Stimulated activated CD8-positive, alpha-beta memory T cell treated with anti-CD3 and anti-CD28 coated beads, Interleukin-12 subunit alpha, Interleukin-12 subunit beta, amount 100 ng/mL, for 1 hour (primary cell): ENCODE measurements at places on chromosomes 7 and 10.

DNA sequence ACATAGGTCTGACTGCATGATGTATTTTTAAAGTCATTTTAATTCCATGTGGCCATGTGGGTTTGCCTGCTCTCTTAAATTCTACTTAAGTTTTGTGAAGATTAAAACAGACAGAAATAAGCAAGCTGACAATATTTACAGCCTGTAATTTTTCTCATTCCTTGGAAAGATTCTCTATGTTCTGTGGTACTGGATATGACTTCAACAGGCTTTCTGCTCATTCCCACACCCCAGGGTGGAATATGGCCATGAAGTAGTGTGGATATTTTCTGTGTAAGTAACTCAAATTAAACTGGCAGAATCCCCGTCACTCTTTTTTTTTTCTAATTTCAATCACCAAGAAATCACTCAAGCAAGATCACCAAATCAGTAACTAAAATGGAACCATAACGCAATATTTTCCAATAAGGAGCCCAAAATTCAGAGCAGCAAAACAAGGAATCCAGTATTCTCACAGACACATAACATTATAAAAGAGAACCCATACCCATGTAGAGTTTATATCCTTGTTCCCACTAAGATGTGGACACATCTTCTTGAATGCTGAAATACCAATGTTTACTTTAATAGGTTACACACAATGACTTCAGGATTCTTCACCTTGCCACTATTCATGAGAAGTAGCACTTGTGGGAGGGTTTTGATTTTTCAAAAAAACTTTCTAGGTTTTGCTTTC is 5.7 kb downstream of the HOXA5 start:
- no peak for DNase-seq

DNA sequence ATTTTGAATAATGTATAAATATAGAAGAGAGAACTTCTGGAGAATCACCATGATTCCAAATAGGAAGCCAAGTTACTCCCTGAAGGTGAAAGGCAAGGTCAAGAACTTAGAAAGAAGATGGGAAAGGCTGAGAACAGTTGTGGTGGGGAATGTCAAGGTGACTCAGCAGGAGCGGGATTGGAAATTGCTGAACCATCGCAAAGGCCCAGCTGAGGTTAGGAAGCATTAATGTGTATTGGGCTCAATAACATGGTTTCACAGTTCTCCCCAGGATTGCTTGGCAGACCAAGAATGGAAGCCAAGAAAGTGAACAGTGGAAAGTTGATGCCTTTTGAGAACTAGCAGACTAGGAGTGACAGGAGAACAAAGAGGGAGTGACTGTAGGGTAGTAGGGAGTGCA is 133.3 kb downstream of the VTI1A start:
- DNase-seq = no peak

- DNase-seq = no peak
Measured at GRCh38 chr10:74763934-74764591, 62.3 kb upstream of the KAT6B start.

DNA sequence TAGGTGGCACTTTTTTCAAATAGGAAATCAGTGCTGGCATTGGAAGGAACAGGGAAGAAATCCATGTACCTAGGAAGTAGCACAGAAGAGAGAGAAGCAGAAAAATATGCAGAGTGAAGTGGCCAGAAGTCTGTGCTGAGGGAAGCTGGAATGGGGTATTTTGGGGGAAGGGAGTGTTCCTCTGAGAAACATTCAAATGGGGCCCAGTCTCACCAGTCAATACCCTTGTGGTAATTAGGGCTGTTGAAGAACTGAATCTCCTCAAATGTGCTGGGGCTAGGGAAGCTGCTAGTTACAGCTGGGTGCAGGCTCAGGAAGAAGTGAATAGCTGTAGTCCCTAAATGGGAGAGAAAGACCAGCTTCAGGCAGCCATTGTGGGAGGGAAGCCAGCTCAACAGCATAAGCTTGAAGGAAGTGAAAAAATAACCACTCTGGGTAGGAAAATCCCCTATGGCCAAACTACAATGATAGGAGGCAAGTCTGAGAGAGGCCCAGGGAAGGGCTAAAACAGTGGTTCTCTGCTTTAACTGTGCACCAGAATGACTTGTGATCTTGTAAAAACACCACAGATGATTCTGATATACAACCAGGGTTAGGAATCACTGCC is 7.6 kb downstream of the NDST2 start:
- no peak for DNase-seq

- DNase-seq = no peak
Measured at GRCh38 chr10:96276831-96277230, 5.5 kb upstream of the BLNK start.

GRCh38 chr7:66261941-66262340 is 56.8 kb downstream of the TPST1 start:
- no peak for DNase-seq

DNA sequence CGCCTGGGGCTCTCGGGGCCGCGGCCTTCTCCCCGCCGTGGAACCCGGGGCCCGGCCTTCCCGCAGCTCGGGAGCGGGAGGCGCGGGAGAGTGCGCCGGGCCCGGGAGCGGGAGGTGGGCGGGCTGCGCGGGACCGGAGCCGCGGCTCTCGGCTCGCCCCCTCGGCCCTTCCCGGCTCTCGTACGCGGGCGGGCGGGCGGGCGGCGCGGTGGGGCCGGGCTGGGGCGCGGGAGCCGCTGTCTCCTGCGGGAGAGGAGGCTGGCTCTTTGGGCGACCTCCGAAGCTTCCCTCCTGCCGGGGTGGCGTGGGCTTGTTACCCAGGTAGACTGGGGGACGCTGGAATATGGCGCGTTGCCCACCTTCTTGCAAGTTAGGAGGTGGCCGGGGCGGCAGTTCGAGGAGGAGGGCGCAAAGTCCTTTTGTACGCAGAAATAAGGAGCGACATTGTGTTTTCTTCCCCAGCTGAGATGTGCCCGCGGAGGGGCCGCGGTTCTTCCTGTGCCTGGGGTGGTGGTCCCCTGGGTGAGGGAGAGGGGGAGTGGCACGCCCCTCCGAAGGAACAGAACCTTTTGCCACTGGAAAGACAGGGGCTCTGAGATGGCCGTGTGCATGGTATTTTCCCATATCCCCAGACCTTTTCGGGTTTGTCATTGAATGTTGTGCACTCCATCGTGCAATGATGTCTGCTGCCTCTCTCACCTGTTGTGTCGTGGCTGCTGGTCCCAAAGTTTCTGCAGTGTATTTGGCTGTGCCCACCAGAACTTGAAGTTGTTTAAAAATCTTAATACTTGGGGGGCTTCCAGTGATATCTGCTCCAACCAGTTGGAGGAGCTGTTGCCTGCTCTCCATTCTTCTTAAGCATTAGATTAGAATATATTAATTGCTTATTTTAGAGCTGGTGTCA is 844 bp downstream of the NRF1 start:
- DNase-seq = no peak

- no peak for DNase-seq
Measured at GRCh38 chr10:89388806-89389205, 3.6 kb upstream of the IFIT1 start.

DNA sequence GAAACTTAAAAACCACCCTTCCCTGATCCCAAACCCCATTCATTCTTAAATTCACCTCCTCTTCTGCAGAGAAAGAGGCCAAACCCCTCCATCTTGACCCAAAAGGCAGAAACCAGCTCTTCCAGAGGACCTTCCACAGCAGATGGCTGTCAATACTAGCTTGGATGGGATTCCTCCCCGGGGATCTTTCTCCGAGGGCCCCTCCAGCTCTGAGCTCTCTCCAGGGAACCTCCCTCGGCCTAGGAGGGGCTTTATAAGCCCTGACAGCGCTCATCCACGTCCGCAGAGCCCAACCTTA is 5.4 kb downstream of the TNRC18 start:
- DNase-seq = no peak

DNA sequence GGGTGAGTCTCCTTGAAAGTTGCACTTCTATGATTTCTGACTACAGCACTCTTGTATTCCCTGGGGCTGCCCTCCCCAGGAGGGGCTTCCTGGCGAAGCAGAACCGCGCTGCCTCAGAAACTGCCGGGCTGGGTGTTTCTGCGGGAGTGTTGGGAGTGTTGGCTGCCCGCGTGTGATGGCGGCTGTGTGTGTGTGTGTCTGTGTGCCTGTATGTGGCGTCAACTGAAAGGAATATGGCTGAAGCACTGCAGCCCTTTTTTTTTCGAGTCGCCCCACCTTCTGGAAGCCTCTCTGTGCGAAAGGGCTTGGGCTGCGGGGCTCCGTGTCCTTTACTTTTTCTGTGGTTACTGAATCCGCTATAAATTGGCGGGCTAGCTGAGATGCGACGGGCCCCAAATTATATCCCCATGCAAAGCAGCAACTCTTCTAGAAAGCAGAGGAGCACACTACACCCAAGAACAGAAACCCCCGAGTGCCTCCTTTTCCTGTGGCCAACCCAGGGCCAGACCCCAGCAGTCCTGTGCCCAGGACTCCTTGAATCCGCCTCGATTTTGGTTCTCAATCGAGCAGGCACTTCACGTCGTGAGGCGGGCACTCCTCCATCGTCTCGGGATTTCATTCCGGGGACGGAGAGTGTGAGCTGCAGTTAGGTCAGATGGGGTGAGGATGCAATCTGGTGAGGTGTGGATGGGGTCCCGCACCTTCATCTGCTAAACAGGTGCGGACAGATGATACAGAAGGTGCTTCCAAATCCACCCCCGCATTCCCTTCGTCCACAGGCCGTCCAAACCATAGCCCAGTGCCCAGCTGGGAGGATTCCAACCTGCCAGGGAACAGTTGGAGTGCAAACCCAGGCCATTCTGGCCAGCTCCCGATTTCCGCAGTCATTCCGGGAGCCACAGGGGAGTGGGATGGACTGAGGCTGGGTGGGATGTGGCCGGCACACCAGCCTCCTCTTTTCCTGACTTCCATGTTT is 22.5 kb upstream of the ZNF273 start:
- DNase-seq = no peak

GRCh38 chr10:72043016-72043834 is 45.1 kb downstream of the SPOCK2 start:
- DNase-seq = no peak

DNA sequence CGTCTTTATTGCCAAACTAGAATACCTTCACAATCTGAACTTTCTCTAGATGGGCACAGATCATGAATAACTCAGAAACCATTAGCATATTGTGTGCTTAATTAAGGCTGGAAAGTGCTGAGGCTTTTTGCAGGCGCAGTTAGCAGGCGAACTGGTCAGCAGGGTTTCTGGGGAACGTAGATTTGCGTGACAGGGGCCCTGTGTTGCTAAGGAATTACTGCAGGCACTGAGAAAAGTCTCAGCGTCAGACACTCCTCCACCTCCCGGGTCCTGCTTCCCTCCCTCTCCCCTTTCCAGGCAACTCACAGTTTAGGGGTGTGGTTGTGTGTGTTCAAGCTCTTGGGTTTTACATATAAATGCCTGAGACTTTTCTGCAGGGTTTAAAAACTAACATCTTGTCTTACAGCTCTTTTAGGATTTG is 2.2 kb downstream of the MAP3K8 start:
- no peak for DNase-seq

GRCh38 chr7:2354939-2355704 is 495 bp downstream of the EIF3B start:
- no peak for DNase-seq

GRCh38 chr10:63480237-63480636 is 14.5 kb upstream of the JMJD1C start:
- no peak for DNase-seq

- no peak for DNase-seq
Measured at GRCh38 chr7:90551036-90551435, 45.1 kb upstream of the CDK14 start.

DNA sequence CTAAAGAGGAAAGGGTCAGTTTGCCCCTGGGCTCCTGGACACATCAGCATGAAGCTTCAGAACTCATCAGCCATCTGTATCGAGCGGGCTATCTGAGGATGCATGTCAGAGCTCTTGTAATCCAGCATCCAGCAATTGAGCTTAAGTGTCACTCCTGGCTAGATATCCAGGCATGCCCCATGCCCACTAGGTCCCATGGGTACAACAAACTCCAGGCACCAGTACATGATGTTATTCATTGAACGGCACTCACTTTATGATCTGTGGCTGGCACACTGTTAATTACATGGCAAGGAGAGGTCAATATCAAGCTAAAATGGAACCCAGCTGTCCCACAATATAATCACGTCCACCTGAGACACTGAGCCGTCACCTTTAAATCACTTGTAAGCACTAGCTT is 274.2 kb downstream of the ELMO1 start:
- DNase-seq = no peak

GRCh38 chr10:60406182-60406581 is 16.5 kb upstream of the ANK3 start:
- DNase-seq = no peak

DNA sequence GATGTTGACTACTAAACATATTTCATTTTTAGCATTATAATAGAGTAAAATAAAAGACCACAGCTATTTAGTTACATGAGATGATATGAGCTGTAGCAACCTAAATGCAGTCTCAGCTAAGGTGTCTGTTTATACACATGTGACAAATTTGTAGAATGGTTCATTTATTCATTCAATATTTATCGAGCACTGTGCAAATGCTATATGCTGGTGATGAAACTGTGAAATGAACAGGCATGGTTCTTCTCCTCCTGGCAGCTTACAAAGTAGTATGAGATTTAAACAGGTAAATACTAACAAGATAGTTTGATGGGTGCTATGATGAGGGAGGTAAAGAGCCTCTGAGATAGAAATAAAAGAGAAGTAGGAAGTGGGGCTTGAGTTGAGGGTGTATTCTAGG is 60.8 kb downstream of the LRGUK start:
- no peak for DNase-seq

DNA sequence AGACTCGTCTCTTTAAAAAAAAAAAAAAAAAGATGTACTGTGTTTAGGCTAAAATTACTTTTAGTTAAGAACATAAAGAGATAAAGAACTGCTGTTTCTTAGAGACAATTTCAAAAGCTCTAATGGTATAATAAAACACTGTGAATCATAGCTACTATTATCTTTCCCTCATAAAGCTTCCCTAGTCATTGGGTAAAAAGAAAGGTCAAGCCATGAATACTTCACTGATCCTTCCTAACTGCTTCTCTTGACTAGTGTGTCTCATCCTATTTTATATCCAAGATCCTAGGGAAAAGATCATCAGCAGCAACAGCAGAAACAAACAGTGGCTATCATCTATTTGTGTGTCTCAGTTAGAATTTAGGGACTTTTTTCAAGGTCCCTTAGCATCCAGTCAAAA is 10.5 kb downstream of the YME1L1 start:
- DNase-seq = no peak

- no peak for DNase-seq
Measured at GRCh38 chr10:98294270-98294627, 26.3 kb upstream of the LOXL4 start.

DNA sequence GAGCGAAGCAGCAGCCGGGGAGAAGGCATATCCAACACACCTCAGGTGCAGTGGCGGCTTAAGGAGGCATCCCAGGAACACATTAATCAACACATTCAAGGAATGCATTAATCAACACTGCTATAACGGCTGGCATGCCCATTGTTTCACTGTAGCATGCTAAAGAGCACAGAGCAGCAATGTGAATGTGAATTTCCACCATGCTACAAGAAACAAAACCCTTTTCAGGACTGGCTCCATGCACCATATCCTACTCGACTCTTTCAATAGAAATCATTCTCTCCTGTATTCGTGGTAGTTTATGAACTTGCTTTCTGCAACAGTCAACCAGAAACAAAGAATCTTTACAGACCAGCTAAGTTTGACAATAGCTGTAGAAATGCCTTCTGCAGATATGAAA is 149.0 kb downstream of the NRCAM start:
- DNase-seq = no peak
